A549 treated with AZD2906 at 1 μM for 4 hours (cell line): ENCODE measurements at places on chromosomes 7 and 10. TPM values are rescaled to one million over a fixed set of nuclear protein-coding genes. Genes with fewer than 3 reads are reported as not detected.

Gene SPAG6
- not detected in 5 replicates for total RNA-seq

Gene PLXDC2
- total RNA-seq = 0.01 to 0.06 TPM (median 0.03 TPM) in 5 replicates

Gene MRPL32
- 70.3 to 79.7 TPM (median 72.7 TPM) in 5 replicates for total RNA-seq

Gene EVX1
- total RNA-seq = 0.09 to 0.22 TPM (median 0.14 TPM) in 5 replicates

Gene CACUL1
- 9.6 to 11.8 TPM (median 11.7 TPM) in 5 replicates for total RNA-seq

Gene CNPY1
- not detected in 5 replicates for total RNA-seq

Gene STEAP1B
- total RNA-seq = 0.07 to 0.19 TPM (median 0.12 TPM) in 4 of 5 replicates, not detected in the other

Gene PHYHIPL
- 0.27 to 0.55 TPM (median 0.45 TPM) in 5 replicates for total RNA-seq

Gene STOX1
- total RNA-seq = 0.56 to 0.83 TPM (median 0.61 TPM) in 5 replicates

Gene DNAH11
- 0.10 to 0.33 TPM (median 0.16 TPM) in 5 replicates for total RNA-seq

Gene SPAM1
- total RNA-seq = not detected in 5 replicates

Gene CAV1
- total RNA-seq = 550 to 708 TPM (median 658 TPM) in 5 replicates

Gene CDH23
- 1.8 to 3.0 TPM (median 2.7 TPM) in 5 replicates for total RNA-seq

Gene MMD2
- not detected in 5 replicates for total RNA-seq

Gene H2BK1
- total RNA-seq = not detected in 5 replicates

Gene PRSS37
- not detected in 5 replicates for total RNA-seq

Gene PAX4
- not detected in 5 replicates for total RNA-seq

Gene JCAD
- 21.2 to 28.4 TPM (median 21.5 TPM) in 5 replicates for total RNA-seq
